ENCODE measurements at places on chromosomes 3 and 15.

- DNase-seq, result no peak
Measured at GRCh38 chr3:115789481-115789880, 166.2 kb downstream of the GAP43 start.

GRCh38 chr3:139797724-139798343, 120.1 kb upstream of the NMNAT3 start:
- no peak for DNase-seq

GRCh38 chr15:37032091-37032775, 68.1 kb downstream of the MEIS2 start:
- no peak for DNase-seq

- DNase-seq, result no peak
Measured at GRCh38 chr3:70882104-70882503, 569.7 kb upstream of the MDFIC2 start.

- DNase-seq, result no peak
Measured at GRCh38 chr15:79455361-79455760, 23.2 kb downstream of the MINAR1 start.

- DNase-seq, result no peak
Measured at GRCh38 chr15:41411031-41411430, 5.9 kb upstream of the RTF1 start.

- DNase-seq, result no peak
Measured at GRCh38 chr3:127410678-127411077, 122.8 kb upstream of the PRR20G start.

- no peak for DNase-seq
Measured at GRCh38 chr15:91679447-91679846, 174.1 kb upstream of the SLCO3A1 start.

DNA sequence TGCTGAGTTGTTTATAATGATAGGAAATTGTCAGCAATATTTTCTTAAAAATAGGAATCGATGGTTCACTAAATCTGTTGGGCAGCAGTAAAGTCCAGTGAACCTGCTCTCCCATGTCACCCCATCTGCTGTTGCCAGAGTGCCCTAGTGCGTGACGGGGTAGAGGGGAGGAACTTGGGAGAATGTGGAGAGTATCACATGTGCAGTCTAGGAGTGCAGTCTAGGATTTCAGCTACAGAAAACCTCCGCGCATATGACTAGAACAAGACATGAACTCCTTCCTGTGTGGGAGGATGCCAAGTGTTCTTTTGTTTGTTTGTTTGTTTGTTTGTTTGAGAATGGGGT, 74.6 kb upstream of the ACAD9 start:
- no peak for DNase-seq

DNA sequence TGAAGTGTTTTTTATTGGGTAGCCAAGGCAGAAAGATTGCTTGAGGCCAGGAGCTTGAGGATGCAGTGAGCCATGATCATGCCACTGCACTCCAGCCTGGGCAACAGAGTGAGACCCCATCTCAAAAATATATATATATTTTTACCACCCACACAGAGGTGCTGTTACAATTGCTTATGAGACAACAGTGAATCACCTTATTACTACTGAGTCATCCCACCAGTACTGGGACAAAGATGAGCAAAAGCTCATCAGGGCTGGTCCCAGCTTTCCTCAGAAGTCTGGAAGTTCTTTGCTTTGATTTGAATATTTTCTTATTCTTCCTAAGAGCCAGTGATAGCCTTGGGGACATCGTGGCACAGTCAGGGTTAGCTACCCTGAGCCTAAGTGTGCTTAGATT, 207.7 kb downstream of the SOX2 start:
- no peak for DNase-seq

GRCh38 chr15:70097063-70097320, 725 bp downstream of the TLE3 start:
- DNase-seq, result no peak

DNA sequence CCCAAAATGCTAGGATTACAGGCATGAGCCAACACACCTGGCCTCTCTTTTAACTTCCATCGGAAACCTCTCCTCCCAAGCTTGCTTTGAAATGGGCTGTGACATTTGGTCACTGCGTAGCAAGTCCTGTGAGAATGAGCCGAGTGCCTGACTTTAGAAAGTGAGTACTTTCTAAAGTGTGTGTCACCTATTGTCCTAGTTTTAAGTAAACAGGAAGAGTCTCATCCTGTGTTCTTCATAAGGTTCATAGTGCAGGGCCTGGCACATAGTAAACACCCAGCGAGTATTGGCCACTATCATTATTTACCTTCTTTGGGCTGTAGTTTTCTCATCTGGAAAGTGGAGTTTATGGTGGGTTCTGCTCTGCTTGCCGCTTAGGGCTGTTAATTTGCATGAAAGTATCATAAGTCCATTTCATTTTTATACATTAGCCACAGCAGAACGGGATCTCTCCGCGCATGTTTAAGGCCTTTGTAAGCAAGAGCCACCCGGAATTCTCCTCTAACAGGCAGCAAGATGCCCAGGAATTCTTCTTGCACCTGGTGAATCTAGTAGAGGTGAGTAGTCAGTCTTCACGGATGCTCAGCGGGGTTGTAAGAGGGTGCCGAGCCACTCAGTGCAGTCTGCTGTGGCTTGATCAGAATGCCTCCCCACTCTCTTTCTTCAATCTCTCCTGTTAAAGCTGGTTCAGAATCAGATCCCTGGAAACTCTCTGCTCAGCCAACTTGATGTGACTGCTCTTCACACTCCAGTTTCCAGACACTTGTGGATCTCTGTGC, 87.2 kb downstream of the USP13 start:
- no peak for DNase-seq

DNA sequence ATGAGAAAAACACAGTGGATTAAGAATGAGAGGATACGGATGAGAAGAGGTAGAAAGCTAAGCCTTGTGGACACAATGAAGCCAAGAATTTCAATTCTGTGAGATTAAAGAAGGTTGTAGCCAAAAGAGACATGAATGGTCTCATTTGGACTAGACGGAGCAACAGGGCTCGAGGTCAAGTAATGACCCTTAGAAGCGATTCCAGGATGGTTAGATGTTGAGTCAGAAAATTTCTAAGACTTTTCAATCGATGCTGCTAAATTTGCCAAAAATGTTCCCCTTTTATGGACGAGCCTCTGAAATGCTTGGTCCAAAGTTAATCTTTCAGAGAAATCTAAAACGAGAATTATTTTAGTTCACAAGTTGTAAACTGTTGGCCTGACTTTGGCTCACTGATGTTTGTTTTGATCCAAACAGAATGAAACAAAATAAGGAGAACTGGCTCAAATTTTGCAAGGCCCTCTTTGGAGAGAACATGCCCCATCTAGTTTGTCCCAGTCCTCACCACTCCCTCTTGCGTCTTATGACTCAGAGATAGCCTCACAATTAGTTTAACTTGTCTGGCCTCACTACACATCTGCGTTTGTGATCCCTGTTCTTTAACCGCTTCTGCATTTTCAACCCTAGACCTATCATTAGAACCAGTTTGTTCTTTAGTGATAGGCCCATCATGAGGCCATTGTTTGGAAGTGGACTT, 235.5 kb downstream of the PDZRN3 start:
- DNase-seq, result no peak

DNA sequence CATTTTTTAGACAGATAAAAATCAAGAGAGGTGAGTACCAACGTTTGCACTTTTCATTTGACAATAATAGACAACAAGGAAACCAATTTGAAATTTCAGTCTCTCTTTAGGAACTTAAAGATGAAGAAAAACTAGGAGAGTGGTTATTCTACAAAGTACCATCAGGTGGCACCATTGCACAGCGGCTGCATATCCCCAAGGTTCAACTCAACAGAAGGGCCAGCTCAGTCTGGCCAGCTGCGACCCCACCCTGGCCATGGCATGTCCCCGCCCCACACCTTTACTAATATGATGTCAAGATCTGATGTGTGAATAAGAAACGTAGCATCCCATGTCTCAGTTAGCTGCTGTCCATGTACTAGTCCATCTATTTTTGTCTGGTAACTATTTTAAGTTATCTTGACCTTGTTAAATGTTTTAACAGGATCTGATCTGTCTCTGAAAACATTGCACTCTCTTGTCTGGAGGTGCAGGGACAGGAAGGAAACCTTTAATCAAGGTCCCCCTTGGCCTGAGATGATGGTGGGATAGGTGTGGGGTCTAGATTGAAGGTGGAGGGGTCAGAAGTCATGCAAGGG, 35.5 kb upstream of the CGNL1 start:
- peak; percentile 80 for DNase-seq

DNA sequence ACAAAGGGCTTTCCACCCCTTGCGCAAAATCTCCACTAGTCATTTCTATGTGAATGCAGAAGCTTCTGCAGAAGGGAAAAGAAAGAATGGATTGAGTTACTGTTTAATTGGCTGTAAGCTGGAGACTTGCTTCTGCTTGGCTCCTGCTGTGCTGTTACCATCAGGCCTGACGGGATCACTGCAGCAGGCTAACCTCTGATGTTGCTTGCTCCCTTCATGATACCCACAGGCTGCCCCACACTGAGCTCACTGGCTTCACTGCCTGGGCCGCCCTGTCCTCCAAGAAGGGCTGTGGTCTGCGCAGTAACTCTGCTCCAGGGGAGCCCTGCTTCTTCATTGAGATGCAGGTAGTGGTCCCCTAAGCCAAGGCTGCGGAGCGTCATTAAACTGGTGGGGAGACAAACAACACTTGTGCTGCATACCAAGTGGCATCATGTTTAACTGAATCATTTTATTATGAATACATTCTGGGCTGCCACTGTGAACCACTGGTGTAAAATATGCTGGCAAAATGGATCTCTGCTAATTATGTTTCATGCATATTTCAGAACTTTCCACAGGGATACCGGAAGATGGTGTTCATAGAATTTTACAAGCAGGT, 78.6 kb downstream of the WDR49 start:
- DNase-seq, result no peak

DNA sequence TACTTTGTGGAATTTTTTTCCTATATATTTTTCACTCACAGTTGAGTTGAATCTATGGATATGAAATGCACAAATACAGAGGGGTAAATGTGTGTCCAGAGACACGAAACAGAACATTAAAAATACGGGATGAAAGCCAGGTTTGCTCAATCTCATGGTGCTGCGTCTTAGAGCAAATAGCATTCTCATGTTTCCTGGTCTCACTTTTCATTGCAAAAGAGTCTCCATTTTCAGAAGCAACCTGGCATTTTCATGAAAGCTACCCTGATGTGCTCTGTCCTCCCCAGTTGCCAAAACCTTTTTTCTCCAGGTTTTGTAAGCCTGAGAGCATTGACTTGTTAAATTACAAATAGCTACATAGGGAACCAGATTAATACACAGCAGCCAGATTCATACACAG, 49.5 kb upstream of the MBNL1 start:
- no peak for DNase-seq

DNA sequence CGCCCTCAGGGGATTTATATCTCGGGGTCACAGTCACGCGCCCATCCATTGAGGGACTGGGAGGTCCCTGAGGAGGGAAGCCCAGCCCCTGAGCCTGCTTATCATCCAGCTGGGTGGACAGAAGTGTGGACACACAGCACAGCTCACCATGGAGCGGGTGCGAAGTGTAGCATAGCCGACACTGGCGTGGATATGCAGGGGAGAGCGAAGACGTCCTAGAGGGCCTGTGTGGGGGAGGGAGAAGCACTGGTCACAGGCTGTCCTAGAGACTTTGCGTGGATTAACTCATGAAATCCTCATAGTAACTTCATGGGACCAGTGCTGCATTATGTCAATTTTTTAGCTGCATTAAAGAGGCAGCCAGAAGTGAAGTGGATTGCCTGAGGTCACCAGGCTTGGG, 26.1 kb upstream of the PLXND1 start:
- peak; percentile 61 for DNase-seq

DNA sequence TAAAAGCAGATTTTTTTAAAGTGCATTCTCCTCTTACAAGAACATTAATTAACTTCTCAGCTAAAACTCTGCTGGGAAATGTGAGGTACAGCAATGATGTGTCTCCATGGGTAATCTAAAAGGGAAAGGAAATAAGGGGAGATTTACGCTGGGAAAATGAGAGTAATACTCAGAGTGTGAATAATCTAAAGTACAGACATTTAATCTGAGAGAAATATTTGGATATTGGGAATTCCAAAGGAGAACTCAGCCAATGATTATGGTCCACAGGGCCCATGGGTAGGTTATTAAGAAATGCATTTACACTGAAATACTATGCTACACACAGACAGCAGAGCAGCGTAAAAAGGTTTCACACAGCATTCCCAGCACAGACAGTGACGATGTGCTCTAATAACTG, 229.9 kb downstream of the MAGI1 start:
- DNase-seq, result no peak

DNA sequence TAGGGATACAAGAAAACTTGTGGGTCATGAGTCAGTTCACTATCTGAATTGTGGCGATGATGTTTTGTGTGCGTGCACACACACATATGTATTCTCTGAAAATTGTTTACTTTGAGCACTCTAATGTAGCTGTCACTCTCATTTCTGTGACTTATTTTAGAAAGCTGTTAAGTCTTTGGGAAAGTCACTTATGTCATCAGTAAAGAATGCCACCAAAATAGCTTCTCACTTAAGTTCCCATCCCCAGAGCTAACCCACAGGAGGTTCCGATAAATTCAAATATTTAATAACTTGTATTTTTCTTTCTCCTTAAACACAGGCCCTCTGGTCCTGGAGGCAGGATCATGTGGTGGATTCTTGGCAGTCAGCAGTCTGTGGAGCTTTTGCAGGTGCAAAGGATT, 138.3 kb downstream of the LRIG1 start:
- no peak for DNase-seq

DNA sequence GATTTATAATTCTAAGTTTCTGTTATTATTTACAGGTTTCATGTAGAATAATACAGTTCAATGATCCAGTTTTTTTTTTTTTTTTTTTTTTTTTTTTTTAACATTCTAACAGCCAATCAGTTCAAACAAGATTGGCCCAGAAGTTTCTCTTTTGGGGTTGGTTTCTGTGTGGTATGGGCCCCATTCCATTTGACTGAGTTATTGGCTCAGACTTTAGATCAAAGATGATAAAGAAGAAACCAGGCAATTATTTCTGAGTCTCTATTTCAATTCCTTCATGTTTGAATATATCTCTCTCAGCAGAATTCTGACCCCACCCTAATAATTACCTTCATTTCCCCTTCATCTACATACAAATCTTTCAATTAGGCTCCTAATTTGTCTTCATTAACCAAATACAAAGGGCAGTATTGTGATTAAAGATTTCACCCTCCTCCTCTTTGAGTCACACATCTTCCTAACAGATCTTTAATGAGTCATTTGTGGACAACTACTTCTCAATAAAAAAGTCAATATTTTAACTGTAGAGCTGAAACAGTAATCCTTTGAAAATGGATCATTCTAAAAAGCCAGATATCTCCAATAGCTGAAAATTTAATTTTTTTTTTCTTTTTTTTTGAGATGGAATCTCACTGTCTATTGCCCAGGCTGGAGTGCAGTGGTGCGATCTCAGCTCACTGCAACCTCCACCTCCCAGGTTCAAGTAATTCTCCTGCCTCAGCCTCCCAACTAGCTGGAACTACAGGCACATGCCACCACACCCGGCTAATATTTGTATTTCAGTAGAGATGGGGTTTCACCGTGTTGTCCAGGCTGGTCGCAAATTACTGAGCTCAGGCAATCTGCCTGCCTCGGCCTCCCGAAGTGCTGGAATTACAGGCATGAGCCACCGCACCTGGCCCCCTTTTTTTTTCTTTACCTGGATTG, 878.8 kb downstream of the NAALADL2 start:
- DNase-seq, result no peak

All from NCI-H82 (cell line).